Stimulated activated CD4-positive, alpha-beta T cell treated with anti-CD3 and anti-CD28 coated beads, Interleukin-1b, Interleukin-23, amount 100 ng/mL, for 24 hours (primary cell): ENCODE measurements at places on chromosomes 5 and 9.

DNA sequence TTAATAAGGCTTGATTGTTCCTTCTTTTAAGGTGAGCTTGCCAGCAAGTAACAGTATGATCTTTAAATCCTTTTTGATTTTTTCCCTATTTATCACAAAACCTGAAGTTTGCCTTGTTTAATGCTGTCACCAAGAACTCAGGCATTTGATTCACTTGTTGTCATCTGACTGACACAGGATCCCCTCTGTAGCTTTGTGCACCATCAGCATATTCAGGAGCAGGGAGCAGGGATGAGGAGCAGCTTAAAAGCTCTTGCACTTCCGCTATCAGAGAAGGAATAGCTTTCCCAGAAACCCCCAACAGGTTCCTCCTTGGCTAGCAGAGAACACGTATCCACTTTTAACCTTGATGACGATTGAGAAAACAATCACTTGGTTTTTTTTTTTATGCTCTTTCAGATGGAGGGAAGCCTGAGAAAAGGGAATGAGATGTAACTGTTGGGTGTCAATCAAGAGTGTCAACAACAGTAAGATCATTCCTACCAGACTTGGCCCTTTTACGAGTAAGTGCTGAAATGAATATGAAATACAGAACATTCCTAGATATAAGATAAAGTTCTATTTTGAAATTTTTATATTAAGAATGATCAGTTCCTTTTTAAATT, 433.1 kb upstream of the CDH18 start:
- no peak for DNase-seq

GRCh38 chr9:83451308-83451707, 86.9 kb downstream of the FRMD3 start:
- no peak for DNase-seq

DNA sequence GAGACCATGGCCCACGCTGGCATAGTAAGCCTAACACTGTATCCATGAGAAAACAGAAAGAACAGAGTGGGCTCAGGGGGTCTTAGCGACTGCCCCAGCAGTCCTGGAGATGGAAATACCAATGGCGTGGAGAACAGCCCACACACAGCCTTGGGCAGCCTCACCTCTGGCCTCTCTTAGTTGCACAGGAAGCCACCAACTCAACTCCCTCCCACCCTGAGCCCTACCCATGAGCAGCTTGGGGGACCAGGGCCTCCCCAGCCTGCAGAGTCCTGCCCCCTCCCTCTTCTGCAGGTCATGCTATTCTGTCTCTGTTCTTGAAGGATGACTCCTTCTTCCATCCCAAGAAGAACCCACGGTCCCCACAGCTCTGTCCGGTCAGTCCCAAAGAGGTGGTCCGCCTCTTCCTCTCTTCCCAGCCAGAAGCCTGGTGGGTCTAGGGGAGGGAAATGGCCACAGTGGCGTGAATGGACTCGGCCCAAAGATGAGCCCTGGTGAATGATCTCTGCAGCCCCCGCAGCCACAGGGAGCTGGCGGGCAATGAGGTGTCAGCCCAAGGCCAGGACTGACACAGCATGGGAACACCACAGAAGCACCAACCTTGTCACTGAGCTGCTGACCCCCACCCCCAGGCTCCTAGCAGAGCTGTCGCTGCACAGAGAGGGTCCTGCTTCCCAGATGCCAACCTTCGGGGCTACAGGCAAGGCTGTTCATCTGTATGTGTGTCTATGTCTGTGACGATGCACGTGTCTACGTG, 131.2 kb downstream of the ROR2 start:
- DNase-seq: no peak

DNA sequence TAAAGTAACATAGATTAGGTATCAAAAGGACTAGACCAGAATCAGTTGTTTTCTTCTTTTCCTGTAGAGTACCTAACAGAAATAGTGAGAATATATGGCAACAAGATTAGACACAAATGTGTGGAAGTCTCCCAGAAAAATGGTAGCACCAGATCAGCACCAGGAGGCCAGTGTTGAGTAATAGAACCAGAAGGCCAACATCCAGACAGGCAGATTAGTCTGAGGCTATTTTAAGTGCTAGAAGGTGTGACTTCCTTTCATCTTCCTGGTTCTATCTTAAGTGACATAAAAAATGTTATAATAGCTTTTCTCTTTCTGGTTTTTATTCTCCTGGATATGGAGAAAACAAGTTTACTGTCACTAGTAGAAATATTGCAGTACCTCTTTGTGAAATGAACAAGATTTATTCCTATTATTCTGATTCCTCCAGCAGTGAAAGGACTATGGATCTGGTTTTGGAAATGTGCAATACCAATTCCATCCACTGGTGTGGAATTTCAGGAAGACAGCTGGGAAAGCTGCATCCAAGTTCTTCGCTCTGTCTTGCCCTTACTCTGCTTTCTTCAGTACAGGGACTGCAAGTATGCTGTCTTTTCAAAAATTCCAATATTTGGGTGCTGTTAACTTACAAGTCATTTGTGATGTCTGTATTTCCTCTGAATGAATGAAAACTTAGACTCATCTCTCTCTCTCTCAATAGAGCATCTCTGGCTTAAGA, 39.1 kb downstream of the SHLD3 start:
- DNase-seq: no peak

- no peak for DNase-seq
Measured at GRCh38 chr5:11483630-11484029, 420.6 kb downstream of the CTNND2 start.

DNA sequence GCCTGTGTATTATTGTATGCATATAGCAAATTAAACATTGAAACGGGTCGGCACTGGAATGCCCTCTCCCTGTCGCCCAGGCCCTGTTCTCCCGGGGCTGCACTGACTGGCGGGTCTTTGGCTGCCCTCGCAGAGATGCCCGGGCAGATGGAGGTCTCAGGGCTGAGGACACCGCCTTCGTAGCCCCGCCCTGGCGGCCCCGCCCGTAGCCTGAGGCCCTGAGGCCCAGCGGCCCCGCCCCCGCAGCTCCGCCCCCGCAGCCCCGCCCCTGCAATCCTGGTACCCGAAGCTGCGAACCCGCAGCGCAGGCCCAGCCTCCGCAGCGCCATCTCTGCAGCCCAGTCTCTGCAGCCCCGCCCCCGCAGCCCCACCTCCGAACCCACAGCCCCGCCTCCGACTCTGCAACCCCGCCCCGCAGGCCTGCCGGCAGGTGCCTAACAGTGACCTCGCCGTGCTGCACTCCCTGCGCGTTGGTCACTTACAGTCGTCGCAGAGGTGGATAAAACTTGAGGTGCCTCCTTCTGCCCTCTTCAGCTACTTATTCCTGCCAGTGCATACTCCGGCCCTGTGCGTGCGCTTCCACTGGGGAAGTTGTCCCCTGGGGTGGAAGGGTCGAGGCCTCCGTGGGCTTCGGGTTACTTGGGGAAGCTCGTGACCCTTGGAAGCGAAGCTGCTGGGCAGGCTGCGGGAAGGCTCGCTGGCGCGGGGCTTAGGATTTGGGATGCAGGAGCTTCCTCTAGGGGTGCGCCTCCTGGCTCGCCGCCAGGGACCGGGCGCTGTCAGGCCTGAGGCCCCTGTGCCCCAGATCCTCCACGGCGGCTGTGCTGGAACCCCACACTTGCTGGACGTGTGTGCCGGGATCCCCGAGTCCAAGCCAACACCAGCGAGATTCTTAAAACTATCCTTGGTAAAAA, 72.3 kb downstream of the ICE1 start:
- peak; percentile 72 for DNase-seq

DNA sequence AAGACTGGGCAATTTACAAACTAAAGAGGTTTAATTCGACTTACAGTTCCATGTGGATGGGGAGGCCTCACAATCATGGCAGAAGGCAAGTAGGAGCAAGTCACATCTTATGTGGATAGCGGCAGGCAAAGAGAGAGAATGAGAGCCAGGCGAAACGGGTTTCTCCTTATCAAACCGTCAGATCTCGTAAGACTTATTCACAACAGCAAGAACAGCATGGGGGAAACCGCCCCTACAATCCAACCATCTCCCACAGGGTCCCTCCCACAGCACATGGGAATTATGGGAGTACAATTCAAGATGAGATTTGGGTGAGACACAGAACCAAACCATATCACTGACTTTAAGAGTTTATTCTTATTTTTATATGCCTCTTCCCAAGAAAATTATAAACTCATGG, 60.3 kb downstream of the RFK start:
- DNase-seq: no peak

DNA sequence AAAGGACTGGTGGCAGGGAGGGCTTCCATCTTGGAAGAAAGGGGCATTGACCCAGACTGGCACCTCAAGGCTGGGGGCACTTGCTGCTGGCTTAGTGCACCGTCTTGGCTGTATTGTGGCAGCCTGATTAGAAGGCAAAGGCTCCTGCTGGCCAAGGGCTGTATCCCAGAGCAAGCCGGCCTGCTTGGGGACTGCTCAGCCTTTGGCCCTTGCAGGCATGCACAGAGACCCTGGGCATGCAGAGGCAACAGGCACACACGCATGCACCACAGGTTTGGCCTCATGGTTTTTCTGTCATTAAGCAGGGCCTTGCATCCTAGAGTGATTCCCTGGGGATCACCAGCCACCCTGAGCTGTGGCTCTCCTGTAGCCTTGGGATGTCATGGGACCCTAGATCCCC, 29.0 kb downstream of the PITX1 start:
- no peak for DNase-seq

DNA sequence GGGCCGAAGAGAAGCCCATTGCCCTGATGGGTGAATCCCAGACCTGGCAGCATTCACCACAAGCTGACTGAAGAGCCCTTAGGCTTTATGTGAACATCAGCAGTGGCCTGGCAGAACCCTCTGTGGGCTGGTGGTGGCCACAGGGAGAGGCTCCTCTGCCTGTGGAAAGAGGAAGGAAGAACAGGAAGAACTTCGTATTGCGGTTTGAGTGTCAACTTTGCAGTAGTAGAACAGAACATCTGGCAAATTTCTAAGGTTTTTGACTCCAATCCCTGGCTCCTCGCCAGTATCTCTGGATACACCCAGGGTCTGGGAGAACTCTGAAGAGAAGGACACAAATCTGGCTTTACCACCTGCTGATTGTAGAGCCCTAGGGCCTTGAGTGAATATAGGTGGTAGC, 356.4 kb upstream of the GRAMD2B start:
- DNase-seq: no peak

DNA sequence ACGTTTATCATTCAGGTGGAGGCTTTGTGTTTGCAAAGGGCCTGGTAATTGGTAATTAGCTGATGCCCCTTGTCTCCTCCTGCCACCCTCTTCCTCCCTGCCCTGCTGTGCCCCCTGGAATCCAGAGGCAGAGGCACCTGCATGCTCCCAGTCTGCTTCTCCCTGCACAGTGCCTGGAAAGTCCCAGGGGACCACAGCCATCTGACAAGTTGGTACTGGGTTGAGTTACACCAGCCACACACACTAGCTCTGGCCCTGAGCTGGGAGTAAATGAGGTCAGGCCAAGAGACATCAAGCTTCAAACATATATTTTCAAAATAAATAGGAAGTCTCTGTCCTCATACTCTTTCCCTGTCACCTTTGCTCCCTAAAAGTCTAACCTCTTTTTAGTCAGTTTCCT, 56.3 kb downstream of the INSYN2B start:
- DNase-seq: no peak

DNA sequence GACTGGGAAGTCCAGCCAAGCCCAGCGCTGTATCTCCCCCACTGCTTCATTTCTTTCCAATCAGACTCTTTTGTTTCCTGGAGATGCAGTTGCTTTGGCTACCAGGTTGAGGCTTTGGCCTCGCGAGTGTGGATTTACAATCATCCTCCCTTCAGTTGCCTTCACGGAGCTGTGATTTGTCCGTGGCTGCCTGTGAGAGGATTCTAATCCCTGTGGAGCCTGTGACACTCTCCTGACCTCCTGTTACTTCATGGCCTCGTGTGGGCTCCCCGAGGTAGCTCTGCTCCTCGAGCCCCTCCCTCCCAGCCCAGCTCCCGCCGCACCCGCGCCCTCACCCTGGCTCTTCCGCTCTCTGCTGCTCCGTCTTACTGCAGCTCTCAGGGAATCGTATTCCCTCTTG, 107.2 kb upstream of the STC2 start:
- DNase-seq: no peak

- DNase-seq: no peak
Measured at GRCh38 chr5:14913096-14913495, 41.5 kb upstream of the ANKH start.

DNA sequence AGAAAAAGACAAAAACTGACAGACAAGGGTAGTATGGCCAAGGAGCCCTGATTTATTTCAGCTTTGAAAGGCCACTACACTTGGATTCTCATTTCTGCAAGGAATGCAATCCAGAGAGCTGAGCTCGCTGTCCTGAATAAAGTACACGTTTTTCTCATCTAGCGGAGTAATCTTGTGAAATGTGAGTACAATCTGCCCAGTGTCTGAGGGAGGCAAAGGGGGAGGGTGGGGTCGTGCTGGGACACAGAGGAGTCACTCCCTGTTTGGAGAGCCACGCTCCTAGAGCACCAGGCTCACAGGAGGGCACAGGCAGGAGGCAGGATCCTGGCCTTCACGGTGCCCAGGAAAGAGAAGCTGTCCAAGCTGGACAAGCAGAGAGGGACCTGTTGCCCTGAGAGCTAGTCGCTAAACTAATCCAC, 51.0 kb upstream of the IFNK start:
- no peak for DNase-seq

GRCh38 chr5:67334373-67334772, 137.8 kb upstream of the CD180 start:
- DNase-seq: no peak

DNA sequence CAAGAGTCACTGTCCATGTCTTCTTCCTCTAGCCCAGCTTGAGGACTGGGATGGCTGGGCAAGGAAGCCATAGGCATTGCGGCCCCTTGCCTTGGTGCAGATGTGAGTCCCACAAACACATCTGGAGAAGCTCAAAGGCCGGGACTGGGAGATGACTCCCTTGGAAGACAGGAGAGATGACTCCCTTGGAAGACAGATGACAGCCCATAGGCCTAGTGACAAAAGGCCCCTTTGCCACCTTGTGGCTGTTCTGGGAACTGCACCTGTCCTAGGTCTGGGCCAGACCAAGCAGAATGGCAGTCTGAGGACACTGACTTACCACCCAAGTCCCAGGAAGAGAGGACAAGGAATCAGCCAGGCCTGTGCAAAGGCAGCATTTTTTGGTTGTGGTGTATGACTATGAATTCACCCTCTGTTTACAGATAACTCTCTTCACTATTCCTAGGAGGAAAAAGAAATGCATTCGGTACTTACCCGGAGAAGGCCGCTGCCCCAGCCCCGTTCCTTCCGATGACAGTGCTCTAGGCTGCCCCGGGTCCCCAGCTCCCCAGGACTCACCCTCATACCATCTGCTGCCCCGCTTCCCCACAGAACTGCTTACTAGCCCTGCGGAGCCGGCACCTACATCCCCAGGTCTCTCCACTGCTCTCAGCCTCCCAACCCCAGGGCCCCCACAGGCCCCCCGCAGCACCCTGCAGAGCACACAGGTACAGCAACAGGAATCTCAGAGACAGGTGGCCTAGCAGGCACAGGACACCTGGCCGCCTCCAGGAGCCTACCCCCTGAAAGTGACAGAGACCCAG, 30.8 kb downstream of the SKP1 start:
- DNase-seq: peak; percentile 76
